ENCODE measurements at places on chromosomes 4 and X. TPM values are rescaled to one million over a fixed set of nuclear protein-coding genes. Genes with fewer than 3 reads are reported as not detected.

Gene MAGEB17
- not detected for polyA plus RNA-seq

Gene MAGEA2
- not detected for polyA plus RNA-seq

Gene PRMT9
- 8.8 TPM for polyA plus RNA-seq

Gene MAGEB10
- polyA plus RNA-seq, result not detected

Gene PRKX
- 5.2 TPM for polyA plus RNA-seq

Gene RS1
- not detected for polyA plus RNA-seq

Gene SHOX
- 0.11 TPM for polyA plus RNA-seq

Gene XAGE1A
- not detected for polyA plus RNA-seq

Gene CMC4
- 12.6 TPM for polyA plus RNA-seq

Gene RAB39B
- 0.86 TPM for polyA plus RNA-seq

Gene BEX5
- polyA plus RNA-seq, result 2.3 TPM

Gene TMEM156
- polyA plus RNA-seq, result 0.25 TPM

Gene PSAPL1
- 0.22 TPM for polyA plus RNA-seq

Gene PDCL2
- polyA plus RNA-seq, result not detected

Gene UNC5C
- polyA plus RNA-seq, result 2.6 TPM

Gene CT45A5
- polyA plus RNA-seq, result not detected

Gene MAGEB18
- not detected for polyA plus RNA-seq

Gene NAP1L3
- 0.68 TPM for polyA plus RNA-seq

Gene MGAT4D
- polyA plus RNA-seq, result not detected

Gene BMP3
- polyA plus RNA-seq, result 0.01 TPM

Gene CEP135
- polyA plus RNA-seq, result 2.1 TPM

Gene REELD1
- polyA plus RNA-seq, result 0.24 TPM
